ENCODE measurements at places on chromosomes 11 and 22.

GRCh38 chr11:101176381-101176780 lies 46.8 kb upstream of the PGR start:
- DNase-seq, result no peak

DNA sequence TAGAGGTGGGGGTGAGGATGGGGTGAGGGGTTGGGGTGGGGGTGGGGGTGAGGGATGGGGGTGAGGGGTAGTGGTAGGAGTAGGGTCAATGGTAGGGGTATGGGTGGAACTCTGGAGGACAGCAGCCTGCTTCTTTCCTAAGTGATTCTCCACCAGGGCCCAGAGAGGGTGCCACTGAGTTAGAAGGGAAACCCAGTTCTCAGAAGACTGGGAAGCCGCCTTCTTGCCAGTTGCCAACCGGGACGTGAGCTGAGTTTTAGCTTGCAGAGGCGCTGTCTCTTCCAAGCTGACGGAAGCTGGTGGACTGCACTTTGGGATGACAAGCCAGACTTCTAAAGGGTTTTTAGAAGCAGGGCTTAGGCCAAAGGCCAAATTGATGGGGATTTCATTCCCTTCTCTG lies 104.4 kb downstream of the NAT10 start:
- DNase-seq, result no peak

- DNase-seq, result no peak
These were observed 617 bp upstream of the ARHGAP20 start for GRCh38 chr11:110712659-110713448.

GRCh38 chr11:61112575-61112974 lies 10.3 kb downstream of the CD5 start:
- no peak for DNase-seq

- DNase-seq, result no peak
These were observed 30.9 kb upstream of the NAP1L4 start for GRCh38 chr11:3022982-3023381.

DNA sequence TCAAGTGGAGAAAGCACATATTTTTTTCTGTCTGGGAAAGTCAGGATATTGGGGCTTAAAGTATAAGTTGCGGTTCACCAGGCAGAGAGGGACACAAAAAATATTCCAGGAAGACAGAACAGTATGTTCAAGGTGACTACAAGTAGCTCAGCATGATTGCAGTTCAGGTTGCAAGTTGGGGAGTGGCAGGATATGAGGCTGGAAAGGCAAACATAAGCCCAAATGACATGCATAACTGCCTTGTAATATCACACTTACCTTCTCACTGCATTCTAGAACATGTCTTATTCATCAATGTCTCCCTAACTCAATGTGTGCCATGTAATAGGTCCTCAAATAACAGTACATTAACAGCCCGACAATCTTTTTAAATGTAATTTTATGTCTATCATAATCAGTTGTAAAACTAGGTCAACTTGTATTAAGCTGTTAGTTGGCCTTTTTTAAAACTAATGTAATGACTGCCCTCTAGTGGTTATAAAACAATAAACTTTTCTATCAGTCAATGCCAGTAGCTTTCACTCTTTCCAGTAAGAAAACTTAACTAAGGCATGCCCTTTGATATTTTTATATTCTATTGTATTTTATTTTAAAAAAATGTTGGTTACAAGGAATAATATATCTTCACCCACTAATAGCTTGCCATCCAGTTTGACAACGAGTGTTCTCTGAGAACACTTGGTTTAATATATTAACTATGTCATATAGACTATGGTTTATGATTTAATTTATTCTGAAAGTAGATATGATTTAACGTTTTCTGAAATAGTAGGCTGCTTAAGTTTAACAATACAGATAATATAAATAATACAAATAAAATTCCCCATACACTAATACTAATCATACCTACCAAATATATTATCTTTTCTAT lies 39.4 kb upstream of the CFAP300 start:
- no peak for DNase-seq

- no peak for DNase-seq
These were observed 19.4 kb upstream of the IL17RA start for GRCh38 chr22:17065433-17065832.

GRCh38 chr11:20020198-20020597 lies 140.1 kb downstream of the DBX1 start:
- no peak for DNase-seq

DNA sequence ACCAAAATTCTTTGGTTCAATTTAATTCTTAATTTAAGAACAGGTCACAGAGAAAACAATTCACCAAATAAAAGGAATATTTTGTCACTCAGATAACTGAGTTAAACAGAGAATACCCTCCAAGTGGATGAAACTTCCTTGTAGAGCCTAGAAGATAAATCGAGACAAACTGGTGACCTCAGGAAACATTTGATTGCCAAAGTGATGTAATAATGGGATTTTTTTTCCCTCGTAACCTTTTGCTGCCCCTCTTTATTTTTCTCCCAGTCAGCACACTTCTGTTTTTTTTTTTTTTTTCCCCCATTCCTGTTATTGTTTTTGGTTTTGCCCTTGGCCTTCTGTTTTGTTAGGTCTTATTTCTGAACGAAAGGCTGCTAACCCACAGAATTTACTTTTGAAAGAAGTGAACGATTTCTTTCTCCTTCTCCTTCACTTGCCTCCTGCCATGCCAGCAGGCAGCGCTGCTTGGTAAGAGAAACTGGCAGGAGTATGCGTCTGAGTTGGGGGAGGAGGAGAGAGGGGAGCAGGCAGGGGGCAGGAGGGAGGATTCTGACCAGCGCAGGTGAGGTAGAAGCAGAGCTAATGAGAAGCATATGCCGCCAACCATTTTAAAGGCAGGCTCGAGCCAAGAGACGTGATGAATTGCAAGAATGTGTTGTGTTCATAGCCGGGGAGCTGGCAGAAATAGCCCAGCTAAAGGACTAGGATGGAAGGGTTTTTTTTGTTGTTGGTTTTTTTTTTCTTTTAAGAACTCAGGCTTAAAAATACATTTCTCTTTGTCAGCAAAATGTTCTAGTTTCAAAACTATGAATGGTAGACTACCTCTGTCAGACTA lies 121.9 kb upstream of the MTMR2 start:
- DNase-seq, result no peak

GRCh38 chr11:87358461-87358860 lies 320.7 kb downstream of the TMEM135 start:
- DNase-seq, result no peak

DNA sequence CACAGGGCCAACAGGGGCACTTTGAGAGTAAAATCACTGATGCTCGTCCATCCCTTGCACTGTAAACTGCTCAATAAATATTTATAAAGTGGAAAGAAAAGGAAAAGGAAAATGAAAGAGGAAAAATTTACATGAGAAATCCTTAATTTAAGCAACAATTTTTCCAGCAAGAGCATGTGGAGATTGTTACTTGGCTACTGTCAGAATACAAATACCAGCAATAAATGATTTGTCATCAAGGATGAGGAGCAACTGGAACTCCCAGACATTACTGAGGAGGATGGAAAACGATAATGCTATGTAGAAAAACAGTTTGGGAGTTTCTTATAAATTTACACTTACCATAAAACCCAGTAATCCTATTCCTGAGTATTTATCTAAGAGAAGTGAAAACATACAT lies 123.0 kb downstream of the SGSM3 start:
- no peak for DNase-seq

DNA sequence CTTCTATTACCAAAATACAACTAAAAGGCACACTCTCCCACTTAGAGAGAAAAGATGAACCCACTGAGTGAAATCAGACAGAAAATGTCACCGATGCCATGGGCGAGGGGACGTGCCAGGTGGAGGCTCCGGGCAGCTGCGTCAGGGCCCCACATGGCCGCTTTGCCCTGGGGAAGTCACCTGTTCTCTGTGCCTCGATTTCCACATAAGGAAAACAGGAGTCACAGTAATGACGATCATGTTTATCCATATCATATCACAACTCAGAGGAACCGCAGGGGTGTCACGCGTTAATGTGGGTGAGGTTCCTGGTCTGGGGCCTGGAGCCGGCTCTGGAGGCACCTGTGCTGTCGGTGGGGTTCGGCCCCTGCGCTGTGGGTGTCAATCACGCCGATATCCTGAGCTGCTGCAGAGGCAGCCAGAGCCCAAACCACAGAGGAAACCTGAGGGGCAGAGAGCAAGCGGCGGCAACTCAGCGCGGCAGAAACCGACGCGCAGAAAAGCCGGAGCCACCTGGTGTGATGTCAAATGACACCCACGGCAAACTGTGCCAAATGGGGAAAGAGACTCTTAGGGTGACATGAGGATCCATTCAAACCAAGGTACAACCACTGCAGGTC lies 243.7 kb downstream of the BRD1 start:
- DNase-seq, result no peak

Measured in activated T-cell treated with anti-CD3 and anti-CD28 coated beads for 24 hours (primary cell).